Activated CD4-positive, CD25-positive, alpha-beta regulatory T cell (primary cell): ENCODE measurements at places on chromosomes 6 and 20.

DNA sequence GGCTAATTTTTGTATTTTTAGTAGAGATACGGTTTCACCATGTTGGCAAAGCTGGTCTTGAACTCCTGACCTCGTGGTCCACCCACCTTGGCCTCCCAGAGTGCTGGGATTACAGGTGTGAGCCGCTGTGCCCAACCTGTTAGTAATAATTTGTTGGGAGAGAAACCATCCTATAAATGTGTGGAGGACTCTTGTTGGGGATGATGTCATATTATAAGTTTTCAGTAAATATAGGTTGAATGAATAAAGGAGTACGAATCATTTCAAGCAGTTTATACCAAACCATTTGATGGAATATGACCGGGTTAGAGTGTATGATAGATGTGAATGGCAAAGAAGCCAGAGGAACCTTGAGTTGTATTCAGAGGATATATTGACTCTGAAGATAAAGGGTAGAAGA lies 240.8 kb downstream of the SAMD5 start:
- DNase-seq, result no peak

- DNase-seq, result no peak
These were observed 104.8 kb downstream of the FLRT3 start for GRCh38 chr20:14232650-14233049.

GRCh38 chr6:53793318-53794136 lies 1.3 kb upstream of the LRRC1 start:
- no peak for DNase-seq

DNA sequence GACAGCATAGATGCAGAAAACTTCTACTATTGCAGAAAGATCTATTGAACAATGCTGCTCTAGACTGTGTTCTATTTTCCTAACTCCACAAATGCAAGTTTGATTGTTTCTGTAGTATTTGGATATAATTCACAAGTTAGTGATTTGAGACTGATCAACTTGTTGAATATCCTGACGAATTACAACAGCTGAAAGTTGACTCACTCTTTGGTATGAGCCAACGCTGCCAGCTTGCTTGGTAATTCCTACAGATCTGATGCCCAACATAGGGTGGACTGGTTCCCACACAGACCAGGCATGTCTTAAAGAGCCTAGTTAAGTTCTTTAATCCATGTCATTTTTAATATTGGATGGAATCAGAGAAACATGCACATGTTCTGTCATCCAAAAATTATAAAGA lies 231.0 kb upstream of the RAB32 start:
- no peak for DNase-seq

- no peak for DNase-seq
These were observed 345.3 kb downstream of the CDKAL1 start for GRCh38 chr6:20879526-20879925.

- DNase-seq, result no peak
These were observed 587.8 kb upstream of the JAG1 start for GRCh38 chr20:11261533-11262000.

GRCh38 chr6:37783856-37784584 lies 35.5 kb upstream of the ZFAND3 start:
- DNase-seq, result no peak

DNA sequence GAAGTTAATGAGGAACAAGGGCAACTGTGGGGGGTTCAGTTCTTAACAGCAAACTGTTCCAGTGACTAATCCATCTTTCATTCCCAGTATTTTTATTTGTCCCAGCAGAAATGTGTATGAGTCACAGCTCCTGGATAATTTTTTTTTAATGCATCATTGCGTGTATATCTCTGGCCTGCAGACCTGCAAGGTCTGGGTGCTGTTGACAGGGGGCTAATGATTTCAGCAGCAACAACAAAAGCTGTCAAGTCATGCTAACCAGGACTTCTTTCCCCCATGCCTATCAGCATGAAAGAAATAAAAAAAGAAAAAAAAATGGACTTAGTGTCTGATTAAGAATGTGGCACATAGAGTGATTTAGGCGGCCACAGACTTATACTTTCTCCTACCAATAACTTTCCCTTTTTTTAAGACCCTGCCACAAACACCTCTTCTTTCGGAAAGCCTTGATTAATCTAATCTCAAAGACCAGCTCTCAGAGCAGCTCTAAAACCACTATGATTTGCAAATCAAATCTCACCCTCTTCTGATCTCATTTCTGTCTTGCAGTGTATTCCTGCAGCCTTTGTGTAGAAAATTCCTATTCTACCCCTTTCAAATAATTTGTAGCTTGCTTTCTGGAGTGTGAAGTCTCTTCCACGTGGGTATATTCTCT lies 14.2 kb upstream of the PREX1 start:
- no peak for DNase-seq

DNA sequence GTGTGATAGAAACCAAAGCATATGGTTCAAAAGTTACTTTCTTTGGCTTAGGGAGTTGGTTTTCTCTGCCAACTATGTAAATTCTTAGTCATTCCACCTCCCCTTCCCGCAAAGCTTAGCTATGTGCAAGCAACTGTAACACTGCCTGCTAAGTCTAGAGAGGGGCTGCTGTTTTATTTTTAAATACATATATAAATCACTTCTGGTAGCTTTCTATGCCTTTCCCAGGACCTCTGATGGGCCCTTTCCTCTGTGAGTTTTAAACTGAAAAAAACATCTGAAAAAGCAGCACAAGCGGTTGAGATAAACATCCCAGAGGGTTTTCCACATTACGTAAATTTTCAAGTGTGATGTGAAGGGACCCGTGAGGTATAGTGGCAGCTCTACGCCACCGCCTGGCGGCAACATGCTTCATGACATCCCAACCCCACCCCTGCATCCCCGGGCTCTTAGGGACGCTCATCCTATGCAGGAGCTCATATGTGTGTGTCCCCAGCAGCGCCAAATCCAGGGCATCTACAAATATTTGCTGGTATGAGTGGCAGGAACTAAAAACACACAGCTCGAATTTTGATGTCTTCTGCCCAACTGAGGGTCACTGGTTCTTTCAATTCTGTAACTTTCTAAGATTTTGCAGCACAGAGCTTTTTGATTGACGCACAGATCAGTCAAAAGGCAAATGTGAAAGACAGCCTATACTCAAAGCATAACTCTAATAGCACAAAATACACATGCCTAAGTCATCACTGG lies 12.7 kb downstream of the SAYSD1 start:
- no peak for DNase-seq

- no peak for DNase-seq
These were observed 13.0 kb downstream of the ATRN start for GRCh38 chr20:3483784-3484183.

DNA sequence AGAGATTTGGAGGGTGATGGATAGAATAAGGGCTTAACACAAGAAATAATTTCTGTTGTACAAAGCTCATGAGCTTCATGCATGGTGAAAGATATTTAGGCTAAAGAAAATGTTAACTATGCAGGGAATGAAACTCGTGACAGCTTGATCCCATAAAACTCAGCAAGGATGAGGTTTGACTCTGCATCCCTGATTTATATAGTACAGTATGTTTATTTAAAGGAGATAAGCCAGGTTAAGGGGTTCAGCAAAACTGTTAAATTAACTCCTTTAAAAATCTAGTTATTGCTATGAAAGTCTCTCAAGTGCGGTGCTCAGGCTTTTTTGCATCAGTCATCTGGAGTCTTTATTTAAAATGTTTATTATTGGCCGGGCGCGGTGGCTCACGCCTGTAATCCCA lies 326.4 kb downstream of the LAMA2 start:
- DNase-seq, result no peak

GRCh38 chr6:30450548-30450908 lies 38.8 kb upstream of the HLA-E start:
- no peak for DNase-seq

- no peak for DNase-seq
These were observed 411.7 kb downstream of the C6orf118 start for GRCh38 chr6:164897523-164898235.

DNA sequence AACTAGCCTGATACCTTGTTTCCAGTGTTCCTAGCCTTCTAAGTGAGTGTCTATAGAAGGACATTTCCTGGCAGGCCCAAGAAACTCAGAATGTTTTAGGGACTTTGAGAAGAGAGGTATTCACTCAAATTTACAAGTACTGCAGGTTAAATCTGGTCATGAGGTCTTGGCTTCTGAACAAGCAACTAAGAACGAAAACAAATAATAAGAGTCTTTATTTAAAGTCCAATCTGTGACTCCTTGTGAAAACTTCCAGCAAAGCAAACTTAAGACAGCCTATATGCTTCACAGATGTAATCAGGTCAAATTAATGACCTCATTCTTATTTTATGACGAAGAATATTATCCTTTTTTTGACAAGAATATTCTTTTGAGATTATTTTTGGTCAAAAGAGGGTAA lies 79.4 kb upstream of the PRSS16 start:
- no peak for DNase-seq

DNA sequence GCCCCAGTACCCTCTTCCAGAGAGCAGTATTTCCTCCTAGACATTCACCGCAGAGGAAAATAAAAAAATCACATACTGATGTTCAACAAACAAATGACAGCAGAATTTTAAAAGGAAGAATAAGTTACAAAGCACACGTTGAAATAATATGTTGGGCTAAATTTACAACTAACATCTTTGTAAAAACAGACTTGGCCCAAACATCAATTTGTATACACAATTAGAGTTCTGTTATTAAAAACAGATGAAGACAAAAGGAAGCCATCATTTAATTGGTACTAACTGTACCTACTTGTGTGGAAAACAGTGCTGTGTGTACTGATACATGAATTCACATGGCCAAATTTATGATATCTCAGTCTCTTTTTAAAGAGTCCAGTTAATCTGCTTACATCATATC lies 46.3 kb downstream of the KIF6 start:
- no peak for DNase-seq

GRCh38 chr20:52318651-52319050 lies 127.1 kb upstream of the ZFP64 start:
- DNase-seq, result no peak

DNA sequence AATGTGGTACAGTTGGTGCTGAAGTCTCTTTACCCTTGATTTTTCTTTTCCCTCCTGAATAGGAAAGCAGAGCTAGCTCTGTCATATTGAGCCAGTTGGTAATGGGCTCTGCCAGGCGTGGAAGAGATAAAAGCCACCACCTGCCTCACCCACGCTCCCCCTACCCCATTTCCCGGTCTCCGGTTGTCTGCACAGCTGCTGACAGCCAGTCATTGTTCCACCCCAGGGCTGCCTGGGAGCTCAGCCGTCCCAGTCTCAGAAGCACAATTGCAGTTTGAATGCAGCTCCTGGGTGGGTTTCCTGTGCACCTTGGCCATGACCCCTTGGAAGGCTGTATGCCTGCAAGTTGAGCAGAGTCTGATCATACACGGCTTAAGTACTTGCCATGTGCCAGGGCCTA lies 675.2 kb upstream of the FLRT3 start:
- DNase-seq, result no peak

DNA sequence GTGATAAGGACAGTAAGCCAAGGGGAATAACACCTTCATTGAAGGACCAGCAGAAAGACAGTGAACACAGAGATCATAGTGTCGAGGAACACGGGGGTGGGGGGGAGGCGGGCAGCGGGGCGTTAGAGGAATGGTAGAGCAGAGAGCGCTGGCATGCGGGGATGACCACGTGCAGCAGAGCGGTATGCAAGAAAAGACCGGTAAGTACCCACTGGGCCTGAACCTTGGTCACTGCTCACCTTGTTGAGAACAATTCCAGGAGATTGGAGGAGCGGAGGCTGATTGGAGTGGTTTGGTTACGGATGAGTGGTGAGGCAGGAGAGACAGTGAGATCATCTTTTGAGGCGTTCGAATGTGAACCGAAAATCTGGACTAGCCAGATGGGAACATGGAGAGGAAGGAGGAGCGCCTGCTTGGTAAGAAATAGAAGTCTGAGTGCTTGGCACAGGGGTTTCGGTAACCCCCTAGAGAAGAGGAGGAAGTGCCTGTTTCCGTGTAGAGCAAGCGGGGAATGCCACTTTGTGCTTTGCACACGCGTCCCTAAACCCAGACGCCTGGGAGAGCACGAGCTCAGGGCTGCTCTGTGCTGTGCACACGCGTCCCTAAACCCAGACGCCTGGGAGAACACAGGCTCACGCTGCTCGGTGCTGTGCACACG lies 70.0 kb downstream of the FAM120B start:
- no peak for DNase-seq

GRCh38 chr20:7379621-7380220 lies 560.5 kb downstream of the HAO1 start:
- no peak for DNase-seq

DNA sequence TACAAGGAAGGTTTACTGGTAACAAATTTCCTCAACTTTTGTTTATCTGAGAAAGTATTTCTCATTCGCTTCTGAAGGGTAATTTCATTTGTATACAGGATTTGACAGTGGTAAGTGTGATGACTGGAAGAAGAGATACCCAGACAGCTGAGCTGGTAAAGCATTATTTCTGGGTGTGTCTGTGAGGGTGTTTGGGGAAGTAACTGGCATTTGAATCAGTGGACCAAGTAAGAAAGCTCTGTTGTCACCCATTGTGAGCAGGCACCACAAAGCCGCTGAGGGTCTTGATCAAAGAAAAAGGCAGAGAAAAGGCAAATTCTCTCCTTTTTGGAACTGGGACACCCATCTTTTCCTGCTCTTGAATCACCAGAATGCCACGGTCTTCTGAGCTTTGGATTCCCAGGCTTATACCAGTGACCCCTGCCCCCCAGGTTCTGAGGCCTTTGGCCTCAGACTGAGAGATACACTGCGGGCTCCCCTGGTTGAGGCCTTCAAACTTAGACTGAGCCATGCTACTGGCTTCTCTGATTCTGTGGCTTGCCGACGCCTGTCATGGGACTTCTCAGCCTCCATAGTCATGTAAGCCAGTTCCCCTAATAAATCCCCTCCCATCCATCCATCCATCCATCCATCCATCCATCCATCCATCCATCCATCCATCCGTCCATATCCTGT lies 10.5 kb upstream of the HUS1B start:
- no peak for DNase-seq

DNA sequence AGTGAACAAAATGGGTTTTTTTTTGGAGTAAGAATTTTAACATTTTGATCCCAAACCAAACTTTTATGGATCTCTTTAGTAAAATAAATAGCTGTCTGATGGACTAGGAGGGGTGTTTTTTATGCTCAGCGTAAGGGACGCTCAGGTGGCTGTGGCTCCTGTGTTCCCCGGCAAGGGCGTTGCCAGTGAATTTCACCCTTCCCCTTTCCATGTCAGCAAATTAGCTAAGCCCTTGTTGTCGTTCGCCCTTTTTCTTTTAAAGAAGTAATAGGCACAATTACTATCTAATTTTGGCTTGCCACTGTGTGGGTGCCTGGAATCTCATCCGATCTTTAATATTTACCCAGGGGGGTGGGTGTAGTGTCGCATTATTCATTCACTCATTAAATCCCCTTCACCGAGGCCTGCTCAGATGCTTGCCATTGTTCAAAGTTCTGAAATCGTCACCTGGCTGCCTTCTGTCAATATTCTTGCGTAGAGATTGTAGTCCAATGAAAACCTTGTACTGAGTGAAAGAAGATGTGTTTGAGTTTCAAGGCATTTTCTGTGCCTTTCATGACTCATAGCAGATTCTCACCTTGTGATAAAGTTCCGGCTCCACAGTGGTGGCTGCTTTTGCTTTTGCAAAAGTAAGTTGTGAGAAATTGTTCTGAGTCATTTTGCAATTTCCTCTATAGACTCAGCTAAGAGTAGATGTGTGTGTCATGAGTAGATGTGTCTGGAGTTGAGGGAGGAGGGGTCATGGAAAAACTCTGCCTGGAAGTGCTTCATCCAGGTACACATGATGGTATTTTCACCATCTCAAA lies 40.0 kb upstream of the CLDN20 start:
- no peak for DNase-seq
